ENCODE measurements at places on chromosomes 6 and 20.

- DNase-seq = no peak
Measured at GRCh38 chr6:111764238-111765175, 108.7 kb downstream of the FYN start.

- DNase-seq = no peak
Measured at GRCh38 chr20:56328861-56329260, 29.9 kb upstream of the FAM210B start.

DNA sequence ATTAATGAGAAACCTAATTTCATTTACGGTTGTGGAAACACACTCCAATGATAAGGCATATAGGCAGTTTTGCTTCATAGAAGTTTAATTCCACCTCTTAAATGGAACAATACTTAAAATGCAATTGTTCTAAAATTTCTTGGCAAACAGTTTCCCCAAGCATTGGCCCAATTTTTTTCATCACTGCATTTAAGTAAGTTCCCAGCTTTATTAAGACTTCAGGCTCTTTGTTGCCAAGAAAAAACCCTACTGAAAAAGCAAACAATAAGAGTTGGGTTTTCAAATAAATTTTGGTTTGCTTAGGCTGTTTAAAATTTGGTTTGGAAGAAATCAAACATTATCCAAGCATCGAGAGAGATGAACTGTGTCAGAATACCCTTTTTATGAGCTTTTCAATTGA is 690.9 kb upstream of the NRSN1 start:
- DNase-seq = no peak

GRCh38 chr6:106613590-106613989 is 15.7 kb downstream of the RTN4IP1 start:
- no peak for DNase-seq

DNA sequence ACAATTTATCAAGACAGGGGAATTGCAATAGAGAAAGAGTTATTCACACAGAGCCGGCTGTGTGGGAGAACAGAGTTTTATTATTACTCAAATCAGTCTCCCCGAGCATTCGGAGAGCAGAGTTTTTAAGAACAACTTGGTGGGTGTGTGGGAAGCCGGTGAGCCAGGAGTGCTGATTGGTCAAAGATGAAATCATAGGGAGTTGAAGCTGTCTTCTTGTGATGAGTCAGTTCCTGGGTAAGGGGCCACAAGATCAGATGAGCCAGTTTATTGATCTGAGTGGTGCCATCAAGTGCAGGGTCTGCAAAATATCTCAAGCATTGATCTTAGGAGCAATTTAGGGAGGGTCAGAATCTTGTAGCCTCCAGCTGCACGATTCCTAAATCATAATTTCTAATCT is 50.0 kb upstream of the ECI2 start:
- DNase-seq = no peak

DNA sequence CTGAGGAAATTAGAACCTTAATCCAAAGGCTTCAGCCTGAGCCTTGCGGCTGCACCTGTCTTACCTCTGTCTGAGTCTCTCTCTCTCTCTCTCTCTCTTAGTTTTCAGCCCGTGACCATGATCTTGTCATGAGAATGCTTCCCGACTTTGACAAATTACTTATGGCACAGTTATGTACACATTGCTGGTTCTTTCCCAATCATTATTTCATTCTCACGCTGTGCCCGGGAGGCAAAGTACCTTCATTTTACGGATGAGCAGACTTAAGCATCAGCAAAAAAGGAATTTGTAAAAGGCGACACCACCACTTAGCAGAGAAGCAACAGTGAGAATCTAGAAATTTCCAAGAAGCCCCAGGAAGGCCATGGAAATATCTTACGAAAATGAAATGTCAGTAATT is 54.6 kb downstream of the GMPR start:
- DNase-seq = no peak

- no peak for DNase-seq
Measured at GRCh38 chr6:145544041-145544440, 191.3 kb downstream of the EPM2A start.

GRCh38 chr6:127494240-127494767 is 24.8 kb downstream of the MTCL3 start:
- DNase-seq = no peak

DNA sequence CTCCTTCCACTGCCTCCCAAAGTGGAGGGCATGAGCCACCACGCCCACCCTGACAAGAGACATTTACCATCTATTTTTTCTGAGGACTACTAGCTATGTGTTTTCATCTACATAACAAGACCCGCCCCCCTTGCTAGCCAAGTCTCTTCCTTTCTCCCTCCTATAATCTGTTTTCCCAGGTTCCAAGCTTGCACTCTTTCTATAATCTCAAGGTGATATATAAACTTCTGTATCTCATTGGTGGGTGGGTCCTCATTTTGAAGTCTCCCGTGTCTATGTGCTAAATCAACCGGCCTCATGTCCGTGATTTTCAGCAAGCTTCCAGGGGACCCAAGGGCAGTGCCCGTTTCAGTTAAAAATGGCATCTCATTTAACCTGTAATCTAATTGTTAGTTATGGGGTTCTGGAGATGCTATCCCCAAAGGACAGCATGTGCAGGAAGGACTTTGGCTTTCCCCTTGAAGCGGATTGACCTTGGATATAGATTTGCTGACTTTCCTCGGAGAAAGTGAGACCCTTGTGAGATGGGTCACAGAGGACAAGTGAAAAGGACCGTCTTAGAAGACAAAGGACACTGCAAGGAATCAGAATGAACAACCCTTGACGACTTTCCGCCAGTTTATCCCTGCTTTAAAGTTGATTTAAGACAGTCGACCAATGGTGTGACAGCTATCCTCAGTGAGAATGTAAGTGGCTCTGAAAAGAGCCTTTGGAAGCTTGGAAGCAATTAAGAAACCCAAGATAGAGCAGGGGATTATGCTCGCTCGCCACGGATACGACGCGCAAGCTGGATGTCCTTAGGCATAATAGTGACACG is 22.4 kb downstream of the OR2B2 start:
- no peak for DNase-seq

DNA sequence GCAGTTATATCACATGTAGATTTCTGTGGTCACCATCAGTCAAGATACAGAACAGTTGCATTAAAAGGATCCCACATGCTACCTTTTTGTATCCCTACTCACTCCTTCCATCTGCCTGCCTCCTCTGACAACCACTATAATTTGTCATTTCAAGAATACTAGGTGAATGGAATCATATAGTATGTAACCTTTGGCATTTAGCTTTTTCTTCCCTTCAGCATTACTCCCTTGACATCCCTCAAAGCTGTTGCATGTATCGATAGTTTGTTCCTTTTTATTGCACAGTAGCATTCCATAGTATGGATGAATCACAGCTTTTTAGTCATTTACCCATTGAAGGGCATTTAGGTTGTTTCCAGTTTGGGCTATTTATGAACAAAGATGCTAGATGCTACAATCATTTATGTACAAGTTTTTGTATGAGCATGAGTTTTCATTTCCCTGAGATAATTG is 26.1 kb downstream of the NCOA7 start:
- DNase-seq = no peak

- no peak for DNase-seq
Measured at GRCh38 chr20:17783671-17784070, 83.9 kb downstream of the BANF2 start.

DNA sequence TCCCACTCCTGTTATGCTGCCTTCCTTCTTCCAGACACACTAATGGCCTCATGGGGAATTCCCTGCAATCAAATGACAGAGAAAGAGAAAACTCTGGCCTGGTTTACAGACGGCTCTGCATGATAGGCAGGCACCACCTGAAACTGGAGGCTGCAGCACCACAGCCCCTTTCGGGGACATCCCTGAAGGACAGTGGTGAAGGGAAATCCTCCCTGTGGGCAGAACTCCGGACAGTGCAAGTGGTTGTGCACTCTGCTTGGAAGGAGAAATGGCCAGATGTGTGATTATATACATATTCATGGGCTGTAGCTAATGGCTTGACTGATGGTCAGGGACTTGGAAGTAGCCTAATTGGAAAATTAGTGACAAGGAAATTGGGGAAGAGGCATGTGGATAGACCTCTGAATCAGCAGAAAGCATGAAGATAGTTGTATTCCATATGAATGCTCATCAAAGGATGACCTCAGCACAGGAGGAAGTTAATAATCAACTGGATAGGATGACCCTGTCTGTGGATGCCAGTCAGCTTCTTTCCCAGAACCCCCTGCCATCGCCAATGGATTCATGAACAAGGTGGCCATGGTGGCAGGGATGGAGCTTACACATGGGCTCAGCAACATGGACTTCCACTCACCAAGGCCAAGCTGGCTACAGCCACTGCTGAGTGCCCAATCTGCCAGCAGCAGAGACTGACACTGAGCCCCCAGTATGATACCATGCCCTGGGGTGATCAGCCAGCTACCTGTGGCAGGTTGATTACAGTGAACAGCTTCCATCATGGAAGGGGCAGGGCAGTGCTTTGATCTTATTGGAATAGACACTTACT is 44.5 kb upstream of the VSX1 start:
- no peak for DNase-seq

DNA sequence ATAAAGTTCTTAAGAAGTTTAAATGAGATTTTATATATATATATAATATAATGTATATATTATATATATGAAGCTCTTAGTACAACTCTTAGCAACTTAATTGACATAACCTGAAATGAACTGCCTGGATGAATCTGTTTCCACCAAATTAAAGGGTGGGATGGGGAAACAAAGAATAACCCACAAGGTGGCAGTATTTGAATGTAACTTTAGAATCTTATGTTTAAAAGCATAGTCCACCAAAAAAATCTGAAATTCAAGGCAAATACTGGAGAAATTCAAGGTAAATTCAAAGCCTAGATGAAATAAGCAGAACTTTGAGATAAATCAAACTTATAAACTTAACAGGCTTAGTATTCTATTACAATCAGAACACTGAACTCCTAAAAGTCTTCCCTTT is 4.4 kb upstream of the IBTK start:
- no peak for DNase-seq

DNA sequence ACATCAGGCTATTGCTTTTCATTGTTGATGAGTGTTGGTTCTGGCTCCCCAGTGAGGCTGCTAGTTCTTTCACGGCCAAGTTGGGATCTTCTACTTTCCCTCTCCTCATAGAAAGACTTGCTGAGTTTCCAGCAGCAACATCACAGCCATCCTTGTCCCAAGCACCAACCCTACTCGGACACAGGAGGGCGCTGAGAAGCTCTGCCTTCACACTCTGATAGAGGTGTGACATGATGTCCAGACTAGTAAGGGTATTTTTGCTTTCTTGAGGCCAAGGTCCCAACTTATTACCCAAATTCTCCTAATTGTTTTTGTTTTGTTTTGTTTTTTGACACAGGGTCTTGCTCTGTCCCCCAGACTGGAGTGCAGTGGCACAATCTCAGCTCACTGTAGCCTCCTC is 3.0 kb upstream of the GCM1 start:
- no peak for DNase-seq

GRCh38 chr20:37327748-37328147 is 18.2 kb upstream of the SRC start:
- no peak for DNase-seq

DNA sequence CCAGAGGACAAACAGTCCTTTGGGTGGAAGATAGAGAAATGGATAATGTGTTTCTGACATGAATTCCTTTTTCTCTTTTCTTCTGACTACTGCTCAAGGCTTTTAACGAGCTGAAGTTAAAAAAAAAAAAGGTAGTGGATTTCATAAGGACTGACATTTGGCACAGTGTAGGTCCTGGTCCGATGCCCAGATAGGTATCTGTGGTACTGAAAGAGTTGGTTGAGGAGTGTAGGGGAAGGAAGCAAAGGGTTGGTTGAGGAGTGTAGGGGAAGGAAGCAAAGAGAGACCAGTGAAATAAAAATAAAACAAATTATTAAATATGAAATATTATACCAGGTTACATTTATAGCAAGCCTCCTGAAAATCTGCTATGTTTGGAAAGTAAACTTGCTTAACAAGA is 11.8 kb downstream of the UTRN start:
- no peak for DNase-seq

GRCh38 chr6:37674161-37674560 is 23.5 kb downstream of the MDGA1 start:
- DNase-seq = no peak

- no peak for DNase-seq
Measured at GRCh38 chr20:39706184-39706663, 744.1 kb downstream of the DHX35 start.

GRCh38 chr6:88443554-88443953 is 277.4 kb upstream of the CNR1 start:
- DNase-seq = no peak

DNA sequence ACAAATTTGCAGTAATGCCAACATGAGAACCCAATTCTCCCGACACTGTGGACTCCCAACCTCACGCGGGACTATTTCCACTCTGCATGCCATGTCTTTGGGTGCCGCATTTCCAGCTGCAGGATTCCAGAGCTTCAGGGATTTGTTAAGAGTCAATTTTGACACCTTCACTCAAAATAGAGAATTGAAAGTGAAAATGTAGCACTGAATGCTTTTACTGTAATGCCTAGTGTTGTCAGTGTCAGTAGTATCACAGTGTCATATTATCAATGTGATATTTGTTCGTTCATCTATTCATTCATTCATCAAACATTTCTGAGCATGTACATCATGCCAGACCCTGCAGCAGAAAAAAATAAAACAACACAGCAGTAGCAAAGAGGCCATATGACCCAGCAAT is 13.4 kb upstream of the FAM50B start:
- DNase-seq = no peak

DNA sequence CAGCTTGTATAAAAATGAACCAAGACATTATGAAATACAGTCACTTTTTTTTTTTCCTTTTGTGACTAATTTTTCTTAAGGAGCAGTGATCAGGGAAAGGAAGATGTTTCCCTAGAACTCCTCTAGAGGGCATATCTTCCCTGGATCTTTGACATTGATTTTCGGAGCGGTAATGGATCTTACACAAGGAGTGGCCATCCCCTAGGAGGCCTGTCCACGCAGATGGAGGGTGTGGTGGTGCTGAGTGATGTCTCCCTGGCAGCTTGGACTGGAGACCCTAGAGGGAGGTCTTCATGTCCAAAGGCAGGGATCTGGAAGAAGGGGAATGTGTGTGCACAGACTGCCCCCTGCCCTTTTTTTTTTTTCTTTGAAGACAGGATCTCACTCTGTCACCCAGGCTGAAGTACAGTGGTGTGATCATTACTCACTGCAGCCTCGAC is 7.0 kb upstream of the KIFC1 start:
- no peak for DNase-seq
